ENCODE measurements at places on chromosomes 11 and 22.

GRCh38 chr11:19099093-19099492 lies 17.9 kb upstream of the ZDHHC13 start:
- DNase-seq: no peak

DNA sequence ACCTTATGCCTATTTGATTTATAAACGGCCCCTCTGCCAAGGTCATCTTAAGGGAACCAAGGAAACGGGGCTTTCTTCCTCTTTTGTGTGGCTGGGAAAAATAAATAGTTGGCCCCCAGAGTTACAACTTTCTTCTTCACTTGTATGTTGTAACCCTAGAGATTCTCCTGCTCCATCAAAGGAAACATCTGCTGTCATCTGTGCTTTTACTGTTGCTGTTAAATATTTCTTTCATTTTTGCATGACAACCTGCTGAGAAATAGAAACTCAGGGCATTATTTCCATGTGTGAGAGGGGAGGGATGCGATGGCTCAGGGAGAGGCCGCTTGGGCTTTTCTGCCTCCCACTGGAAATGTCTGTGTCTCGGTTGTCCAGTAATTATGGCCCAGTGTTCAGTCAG lies 21.8 kb upstream of the CDC42EP2 start:
- DNase-seq: no peak

DNA sequence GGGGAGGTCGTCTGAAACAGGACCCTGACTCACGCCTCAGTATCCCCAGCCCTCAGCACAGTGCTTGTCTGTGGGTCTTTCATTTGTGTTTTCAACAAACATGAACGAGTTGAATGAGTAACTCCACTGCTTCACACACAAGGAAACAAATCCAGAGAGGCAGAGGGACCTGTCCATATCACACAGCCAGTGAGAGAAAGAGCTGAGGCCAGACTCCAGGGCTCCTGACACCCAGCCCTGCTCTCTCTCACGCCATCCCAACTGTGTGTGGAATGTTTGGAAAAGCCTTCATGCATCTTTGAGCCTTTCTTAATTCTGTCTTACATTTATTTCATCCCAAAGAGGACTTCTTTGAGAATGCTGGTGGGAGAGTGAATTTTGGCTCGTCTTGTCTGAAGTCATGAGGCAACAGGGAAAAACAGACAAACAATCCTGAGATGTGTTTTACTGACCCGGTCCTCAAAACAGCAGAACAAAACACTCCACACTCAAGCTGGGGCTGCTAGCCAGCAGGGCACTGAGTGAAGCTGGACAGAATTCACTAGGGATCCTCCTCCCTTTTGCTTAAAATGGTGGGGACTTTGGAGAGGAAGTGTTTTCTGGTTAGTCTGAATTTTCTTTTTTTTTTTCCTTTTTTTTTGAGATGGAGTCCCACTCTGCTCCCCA lies 19.7 kb upstream of the ALG8 start:
- DNase-seq: no peak

DNA sequence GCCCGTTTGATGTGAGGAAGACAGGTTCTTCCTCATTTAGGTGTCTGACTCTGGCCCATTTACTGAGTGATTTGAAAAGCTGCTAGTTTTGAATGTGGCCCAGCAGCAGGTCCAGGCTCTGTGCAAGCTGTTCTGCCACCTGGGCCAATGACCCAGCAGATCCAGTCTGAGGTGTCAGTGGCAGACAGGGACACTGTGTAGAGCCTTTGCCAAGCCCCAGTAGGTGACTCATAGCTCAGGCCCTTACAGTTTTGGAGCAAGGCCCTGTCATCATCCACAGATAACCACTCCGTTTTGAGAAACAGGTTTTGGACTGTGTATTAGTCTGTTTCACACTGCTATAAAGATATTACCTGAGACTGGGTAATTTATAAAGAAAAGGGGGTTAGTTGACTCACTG lies 23.9 kb downstream of the TSPAN32 start:
- no peak for DNase-seq

DNA sequence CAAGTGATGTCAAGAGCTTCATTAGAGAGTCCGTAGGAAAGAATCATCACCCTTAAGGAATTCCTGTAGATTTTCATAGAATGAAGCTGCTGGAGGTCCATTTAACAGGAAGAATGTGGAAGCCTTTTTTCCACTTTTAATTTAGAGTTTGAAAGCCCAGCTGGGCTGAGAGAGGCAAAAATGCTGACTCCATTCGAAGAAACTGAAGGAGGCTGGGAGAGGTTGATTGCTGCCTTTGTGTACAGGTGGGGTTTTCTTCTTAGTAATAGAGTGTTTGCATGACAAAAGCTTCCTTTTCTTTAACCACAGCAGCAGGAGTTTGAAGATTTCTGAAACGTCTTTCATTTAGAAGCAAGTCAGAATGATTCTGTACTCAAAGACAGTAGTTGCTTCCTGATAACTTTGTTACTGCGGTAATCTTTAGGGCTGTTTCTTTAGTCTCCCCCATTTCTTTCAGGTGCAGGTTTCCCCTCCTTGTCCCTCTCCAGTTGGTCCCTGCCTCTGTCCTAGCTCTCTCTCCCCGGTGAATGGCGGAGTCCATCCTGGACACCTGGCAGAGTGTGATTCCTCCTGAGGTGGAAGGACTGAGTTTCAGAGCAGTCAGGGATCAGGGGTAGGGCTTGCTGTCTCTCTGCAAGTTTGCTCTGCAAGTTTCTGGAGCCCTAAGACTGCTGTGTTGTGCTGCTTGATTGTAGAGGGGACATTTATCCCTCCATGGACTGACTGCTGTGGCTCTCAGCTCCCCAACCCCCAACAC lies 166.2 kb downstream of the LDLRAD3 start:
- no peak for DNase-seq

- DNase-seq: no peak
Measured at GRCh38 chr22:50361222-50361621, 18.1 kb downstream of the PPP6R2 start.

DNA sequence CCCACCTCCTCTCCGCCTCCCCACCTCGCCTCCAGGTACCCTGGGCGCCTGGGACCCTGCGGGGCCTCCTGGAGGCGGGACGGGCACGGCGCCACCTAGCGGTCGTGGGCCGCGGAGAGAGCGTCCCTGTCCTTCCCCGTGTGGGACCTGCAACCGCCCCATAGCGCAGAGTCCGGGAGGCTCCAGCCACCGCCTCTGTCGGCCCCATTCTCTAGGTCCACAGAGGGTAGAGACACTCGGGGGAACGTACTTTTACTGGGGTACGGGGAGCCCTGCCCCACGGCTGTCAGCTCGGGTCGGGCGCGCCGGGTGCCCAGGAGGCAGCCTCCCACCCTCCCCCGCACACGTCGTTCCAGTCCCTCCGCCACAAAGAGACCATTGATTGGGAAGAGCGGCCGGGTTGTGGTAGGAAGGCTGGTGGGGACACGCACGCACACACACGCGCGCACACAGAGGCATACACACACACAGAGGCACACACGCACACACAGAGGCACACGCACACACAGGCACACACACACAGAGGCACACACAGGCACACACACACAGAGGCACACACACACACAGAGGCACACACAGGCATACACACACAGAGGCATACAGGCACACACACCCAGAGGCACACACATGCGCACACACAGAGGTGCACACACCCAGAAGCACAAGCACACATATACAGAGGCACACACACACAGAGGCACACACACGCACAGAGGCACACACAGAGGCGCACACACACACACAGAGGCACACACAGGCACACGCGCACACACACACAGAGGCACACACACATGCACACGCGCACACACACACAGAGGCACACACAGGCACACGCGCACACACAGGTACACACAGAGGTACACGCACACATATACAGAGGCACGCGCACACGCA lies 12.6 kb upstream of the NECTIN1 start:
- DNase-seq: peak; percentile 37

DNA sequence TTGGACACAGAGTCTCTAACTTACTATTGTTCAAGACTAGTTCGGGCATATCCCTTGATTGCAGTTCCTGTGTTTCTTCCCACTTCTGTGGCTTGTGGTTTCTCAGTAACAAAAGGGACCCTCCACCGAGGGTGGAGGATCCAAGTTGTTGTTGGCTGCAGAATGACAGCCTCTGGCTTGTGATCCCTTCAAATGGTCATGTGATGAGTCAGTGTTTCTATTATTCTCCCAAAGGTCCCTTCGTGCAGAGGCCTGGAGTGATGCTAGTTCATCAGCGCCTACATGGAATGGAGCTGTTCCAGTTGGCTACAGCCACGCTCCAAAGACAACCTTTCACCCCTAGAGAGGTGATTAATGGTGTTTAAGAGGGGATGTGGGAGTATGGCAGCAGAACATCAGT lies 2.6 kb upstream of the VWCE start:
- peak; percentile 53 for DNase-seq

DNA sequence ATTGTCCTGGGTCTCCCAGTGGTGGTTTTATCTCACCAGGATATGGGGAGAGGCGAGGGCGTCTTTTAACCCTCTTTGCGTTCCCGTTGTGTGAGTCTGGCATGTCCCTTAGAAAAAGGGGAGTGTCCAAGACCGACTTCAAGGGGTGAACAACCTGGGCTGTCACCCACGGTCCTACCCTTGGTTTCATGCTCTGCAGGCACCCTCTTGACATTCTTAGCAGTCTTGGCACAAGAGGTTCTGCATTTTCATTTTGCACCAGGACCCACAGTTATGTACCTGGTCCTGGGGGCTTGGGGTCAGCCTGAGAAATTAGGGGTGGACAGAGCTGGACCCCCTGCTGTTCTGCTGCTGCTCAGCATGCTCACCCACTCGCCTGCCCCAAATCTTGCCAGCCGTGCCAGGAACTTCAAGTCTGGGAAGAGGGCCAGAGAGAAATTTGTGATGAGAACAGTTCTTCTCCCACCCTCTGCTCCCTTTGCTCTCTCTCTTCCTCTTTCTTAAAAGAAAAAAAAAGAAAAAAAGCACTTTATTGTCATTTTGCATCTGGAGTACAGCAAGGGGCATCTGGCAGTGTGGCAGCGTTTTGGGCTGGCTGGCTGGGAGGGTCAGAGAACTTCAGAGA lies 471.2 kb downstream of the MIAT start:
- no peak for DNase-seq

GRCh38 chr11:83816572-83817187 lies 530.5 kb upstream of the CCDC90B start:
- DNase-seq: peak; percentile 11

DNA sequence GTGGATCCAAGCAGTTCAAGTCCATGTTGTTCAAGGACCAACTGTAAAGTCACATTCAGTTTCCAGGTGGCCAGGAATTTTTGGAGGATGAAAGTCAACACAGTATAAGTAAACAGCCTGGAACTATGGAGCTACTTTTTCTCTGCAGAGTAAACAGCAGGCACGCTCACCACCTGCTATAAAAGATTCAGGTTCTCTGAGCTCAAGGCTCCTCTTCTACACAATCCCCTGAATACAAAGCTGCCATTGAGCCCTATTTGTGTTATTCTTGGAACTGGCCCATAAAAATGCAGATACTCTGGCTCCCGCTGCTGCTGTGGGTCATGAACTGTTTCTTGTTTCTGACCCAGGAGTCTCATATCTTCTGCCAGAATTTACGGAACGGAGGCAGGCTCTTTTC lies 56.9 kb upstream of the PRR5 start:
- DNase-seq: no peak

DNA sequence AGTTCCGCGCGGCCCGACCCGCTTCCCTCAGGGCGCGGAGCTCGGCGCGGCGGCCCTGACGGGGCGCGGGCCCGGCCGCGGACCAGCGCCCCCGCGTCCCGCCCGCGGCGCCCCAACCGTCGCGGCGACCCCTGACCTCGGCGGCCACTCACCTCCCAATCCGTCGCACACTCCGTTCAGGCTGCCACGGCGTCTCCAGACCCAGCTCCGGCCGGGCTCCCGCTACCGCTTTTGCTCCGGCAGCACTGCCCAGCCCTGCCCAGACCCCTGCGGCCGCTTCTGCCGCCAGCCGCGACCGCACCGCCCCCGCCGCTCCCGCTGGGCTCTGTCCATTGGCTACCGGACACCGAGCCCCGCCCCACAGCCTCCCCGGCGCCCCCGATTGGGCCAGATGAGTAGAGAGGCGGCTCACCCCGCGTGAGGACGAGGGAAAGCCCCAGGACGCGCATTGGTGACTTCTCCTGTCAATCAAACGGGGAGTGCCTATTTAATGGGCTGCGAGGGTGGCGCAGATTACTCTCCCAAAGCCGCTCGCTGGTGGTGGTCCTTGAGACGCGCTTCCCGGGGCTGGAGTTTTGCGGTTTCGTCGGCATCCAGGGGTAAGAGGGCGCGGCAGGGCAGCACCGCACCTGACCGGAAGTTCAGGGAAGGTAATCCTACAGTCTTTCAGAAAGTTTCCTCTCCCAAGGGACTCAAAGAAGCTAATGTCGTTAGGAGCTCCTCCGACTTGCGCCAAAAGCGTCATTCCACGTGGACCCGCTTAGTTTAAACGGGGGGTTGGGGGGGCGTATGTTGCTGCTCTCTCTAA lies at the start of gene PACSIN2:
TSS of gene PACSIN2 (minus strand) at position 281 of the 808 bp plus-strand sequence. CDS start 103,069 bp downstream, outside the sequence.
- peak; percentile 99 for DNase-seq

DNA sequence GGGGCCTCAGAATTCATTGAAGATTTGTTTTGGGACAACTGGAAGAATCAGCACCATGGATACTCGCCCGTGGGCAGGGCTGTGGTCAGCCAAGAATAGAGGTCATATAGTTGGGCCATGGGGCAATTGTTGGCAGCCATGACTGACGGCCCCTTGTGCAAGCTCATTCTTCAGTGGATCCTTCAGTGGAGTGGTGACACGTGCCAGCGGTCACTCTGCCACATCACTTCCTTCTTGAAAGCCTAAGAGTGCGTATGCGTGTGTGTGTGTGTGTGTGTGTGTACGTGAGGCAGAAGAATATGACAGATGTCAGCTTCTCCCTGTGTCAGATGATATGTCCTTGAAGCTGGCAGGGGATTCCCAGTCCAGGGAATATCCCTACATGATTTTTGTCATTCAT lies 1.8 kb upstream of the IL18BP start:
- no peak for DNase-seq

- DNase-seq: no peak
Measured at GRCh38 chr11:68266121-68266891, 5.5 kb downstream of the C11orf24 start.

DNA sequence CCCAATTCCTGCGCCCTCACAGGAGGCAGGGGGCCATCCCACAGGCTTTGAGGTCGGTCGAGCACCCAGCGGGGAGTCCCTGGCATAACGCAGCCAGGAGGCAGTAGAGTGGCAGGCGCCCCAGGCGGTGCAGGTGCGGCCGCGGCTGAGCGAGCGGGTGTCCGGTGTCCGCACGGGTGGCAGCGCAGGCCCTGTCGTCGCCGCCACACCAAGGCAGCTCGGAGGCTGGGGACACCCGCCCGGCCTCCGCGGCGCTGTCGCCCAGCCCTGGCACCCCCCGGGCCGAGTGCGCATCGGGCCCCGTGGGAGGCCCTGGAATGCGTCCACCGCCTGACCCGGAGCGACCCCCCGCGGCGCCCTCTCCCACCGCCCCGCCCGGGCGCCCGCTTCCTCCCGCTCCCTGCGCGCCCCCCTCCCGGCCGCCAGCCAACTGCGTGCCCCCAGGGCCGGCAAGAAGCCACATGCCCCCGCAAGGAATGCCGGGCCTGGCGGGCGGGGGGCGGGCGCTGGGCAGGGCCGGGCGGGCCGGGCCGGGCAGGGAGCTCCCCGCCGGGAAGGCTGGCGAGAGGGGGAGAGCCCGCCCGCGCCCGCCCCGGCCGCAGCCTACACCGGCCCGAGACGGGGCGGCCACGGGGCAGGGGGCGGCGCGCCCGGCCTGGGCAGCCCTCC lies 33.9 kb downstream of the PRDM11 start:
- peak; percentile 76 for DNase-seq

GRCh38 chr11:18282626-18283025 lies 16.6 kb downstream of the SAA1 start:
- DNase-seq: no peak

- DNase-seq: peak; percentile 81
Measured at GRCh38 chr11:118530683-118531596, at the start of gene TMEM25. Gene TMEM25, plus strand, starts transcription at chr11:118531192. Its CDS starts 610 bp downstream, at chr11:118531802.

Measured in HTR-8/SVneo (cell line).